ENCODE measurements at places on chromosomes 2 and 18.

DNA sequence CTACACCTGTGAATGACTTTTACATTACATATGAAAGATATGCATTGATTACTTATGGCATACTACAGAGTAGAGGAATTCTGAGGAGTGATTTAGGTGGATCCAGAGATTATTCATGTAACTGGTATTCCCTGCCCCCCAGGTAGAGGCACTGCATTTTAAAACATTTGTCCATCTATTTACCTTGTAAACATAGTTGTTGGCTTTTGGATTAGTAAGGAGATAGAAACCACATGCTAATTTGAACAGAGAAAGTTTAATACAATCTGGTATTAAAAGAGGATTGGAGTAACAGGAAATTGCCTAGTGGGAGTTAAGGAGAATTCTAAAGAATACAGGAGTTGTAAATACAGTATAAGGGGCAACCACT is 15.9 kb downstream of the GALNT3 start:
- DNase-seq, result no peak

DNA sequence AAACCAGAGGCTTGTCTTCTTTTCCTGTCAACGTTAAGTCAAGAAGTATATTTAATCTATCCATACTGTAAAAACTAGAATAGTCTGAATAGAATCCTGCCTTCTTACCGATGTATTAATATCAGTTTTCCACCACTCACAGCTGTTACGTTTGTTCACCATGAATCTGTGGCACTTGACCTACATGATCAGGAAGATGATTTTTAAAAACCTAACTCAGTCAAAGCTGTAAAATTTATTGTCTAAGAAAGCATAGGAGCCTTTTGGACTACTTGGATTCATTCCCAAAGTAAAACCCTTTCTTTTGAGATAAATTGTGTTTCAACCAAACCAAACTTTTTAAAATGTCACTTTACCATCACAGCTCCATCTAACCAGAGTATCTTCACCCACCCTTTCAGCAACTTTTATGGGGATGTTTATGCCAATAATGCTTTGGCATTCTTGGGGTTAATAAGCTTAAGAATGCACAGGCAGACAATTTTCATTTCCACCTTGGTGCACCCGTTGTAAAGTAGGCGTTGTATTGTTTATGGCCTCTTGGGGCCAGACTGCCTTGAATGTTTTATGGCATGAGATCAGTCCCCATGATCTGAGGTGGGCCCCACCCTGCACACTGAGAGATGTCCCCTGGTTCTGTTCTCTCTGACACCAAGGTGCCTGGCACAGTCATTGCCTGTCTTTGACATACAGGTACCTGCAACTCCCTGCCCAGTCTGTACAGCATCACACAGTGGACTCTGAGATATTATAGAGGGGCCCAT is 176.2 kb upstream of the EPAS1 start:
- no peak for DNase-seq

GRCh38 chr2:122193622-122194021 is 438.2 kb downstream of the TSN start:
- no peak for DNase-seq

- DNase-seq, result no peak
These were observed 18.3 kb downstream of the FHL2 start for GRCh38 chr2:105380432-105381100.

DNA sequence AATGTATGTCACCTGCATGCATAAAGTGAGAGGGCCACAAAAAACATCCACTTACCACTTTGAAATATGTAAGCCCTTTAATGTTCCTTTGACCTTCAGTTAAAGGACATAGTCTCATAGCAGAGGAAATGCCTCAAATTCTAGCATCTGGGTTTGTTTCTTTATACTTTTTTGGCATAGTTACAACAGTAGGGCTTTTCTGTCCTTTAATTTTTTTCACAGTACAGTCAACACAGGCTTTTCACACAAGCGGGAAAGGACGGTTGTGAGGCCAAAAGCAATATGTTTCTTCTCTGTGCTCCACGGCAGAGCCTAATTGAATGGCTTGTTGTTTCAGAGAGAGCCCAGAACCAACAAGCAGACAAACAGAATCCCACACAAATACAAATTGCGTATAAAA is 57.6 kb downstream of the CRIM1 start:
- DNase-seq, result no peak

DNA sequence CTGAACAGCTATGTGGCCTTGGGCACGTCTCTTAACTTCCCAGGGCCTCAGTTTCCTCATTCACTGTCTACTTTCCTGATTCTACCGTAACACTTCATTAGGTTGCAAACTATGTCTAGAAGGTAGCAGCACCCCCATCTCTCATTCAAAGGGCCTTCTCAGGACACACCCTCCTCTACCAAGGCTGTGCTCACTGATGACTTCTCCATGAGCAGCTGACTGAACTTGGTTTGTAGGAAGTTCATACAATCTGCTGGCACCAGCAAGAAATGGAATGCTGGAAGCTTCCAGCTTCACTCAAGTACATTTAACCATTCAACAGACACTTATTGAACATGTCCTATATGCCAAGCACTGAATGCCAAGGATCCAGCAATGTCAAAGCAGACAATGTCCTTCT is 250.8 kb upstream of the CTAGE1 start:
- DNase-seq, result no peak

DNA sequence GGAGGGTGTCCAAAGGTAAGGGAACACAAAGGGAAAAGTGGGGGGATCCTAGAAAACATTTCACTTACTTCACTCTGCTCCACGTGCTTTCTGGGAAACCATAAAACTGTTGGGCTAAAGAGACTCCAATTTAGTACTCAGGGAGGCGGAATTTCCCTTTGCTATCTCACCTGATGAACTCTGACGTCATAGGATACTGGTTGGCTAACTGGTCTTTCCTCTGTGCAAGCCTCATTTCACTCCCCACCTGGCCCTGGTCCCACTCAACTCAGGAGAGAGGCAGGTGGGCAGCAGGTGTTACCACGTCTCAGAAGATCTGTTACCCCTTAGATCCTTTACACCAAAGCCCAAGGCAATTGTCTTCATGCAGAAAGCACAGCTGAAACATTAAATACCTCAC is 51.8 kb upstream of the PMAIP1 start:
- no peak for DNase-seq

GRCh38 chr18:59311631-59312030 is 6.8 kb downstream of the CPLX4 start:
- no peak for DNase-seq

- DNase-seq, result no peak
These were observed 51.3 kb upstream of the NABP1 start for GRCh38 chr2:191626497-191627151.

DNA sequence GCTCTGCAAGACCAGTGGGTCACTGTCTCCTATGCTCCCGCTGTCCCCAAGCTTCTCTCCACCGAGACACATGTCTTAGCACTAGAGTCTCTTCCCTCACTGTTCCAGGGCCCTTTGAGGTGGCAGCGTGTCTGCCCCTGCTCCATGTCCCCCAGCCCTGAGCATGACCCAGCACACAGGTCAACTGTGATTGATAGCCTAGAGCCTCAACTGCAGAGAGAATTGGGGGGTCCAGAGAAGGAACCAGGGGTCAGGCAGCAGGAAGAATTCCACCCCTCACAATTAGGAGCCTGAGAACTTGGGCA is 54.6 kb upstream of the ODC1 start:
- DNase-seq, result no peak

GRCh38 chr2:181780047-181780651 is 99.8 kb upstream of the NEUROD1 start:
- no peak for DNase-seq

DNA sequence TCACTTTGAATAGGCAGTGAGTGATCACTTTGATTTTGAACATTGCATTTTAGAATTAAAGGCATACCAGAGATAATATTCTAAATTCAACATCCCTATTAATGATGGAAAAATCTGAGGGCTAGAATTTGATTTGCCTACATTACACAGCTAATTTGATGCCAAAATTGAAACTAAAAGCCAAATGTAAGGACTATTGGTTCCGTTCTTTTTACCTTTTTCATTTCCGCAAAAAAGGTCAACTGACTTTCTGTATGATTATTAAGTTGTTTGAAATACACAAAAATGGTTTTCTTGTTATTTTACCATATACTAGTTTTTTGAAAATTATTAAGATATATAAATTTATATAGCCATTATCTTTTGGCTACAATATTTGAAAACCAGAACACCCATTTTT is 117.5 kb downstream of the SCN3A start:
- DNase-seq, result no peak

DNA sequence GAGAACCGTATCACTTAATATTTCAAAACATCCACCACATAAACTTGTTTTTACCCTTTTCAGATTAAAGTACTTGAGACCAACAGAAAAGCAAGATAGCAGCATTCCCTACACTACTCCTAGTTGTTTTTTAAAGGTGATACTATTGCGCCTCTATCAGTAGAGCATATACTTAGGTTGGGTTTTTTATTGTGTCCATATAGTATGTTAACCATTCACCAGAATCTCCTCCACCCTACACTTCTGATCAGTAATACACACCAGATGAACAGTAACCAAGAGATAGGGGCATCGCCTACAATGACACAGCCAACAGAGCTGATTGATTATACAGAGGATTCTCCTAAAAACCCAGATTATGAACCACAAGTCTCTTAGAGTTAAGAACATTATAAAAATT is 70.1 kb upstream of the ZNF385B start:
- no peak for DNase-seq

DNA sequence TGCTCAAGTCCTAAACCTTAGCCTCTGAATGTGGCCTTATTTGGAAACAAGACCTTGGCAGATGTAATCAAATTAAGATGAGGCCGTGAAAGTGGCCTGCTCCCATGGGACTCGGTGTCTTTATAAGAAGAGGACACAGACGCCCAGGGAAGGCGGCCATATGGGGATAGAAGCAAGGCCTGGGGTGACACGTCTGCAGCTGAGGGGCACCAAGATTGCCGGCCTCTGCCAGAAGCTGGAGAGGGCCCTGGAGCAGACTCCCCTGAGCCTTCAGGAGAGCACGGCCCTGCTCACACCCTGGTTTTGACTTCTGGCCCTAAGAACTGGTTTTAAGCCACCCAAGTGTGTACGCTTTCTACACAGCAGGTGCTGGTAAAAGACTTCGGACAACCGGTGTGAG is 29.2 kb upstream of the SALL3 start:
- no peak for DNase-seq

- no peak for DNase-seq
These were observed 28.4 kb upstream of the CCDC102B start for GRCh38 chr18:68769461-68769860.

DNA sequence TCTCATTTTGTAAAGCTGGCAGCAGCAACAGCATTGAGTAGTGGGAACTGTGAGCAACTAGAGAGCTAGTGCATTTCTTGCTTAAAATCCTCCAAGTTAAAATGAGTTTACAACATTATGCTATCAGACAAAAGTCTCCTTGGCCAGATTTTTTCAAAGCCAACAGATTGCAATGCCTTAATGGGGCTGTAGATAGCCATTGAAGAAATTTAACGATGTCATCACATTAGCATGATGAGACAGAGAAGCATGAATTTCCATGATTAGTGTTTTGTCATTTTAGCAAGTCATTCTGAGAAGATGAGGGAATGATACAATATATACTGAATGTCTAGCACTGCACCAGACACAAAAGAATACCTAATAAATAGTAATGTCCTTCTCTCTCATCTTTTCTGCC is 307.5 kb upstream of the REG3G start:
- DNase-seq, result no peak

DNA sequence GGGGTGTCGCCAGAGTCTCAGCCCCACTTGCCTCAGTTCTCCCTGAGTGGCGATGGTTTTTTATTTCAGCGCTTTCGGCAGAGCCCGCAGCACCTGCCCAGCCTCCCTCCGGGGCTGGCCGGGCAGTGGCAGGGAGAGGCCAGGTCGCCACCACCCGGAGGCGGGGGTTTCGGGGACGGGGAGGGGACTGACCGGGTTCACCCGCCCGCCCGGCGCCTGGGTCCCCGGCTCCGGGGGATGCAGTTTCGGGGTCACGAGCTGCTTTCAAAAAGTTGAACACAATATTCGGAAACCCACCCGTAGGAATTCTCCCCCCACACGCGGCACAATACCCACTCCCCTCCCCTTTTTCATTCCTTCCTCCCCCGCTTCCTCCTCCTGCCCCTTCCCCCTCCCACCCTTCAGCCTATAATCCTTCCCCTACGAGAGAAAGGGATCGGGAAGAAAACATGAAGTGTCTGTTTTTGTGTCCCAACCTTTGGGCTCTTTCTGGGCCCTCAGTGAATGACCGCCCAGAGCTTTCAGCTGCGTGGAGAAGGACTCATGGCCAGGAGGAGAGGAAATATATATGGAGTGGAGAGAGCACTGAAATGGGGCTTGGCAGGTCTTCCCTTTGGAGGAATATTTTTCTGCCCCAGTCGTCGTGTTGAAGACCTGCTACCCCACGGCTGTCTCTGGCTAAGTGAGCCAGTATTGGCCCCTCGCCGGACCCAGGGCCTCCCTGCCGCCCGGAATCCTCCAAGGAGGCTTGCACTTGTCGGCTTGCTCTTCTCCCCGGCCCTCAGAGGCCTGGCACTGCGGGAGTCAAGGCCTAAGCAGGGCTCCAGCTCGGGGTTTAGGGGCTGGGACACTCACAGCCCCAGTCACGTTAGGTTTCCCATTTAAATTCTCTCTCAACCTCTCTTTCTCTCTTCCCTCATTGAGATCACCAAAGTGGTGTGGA is 2.1 kb upstream of the SIX3 start:
- no peak for DNase-seq

DNA sequence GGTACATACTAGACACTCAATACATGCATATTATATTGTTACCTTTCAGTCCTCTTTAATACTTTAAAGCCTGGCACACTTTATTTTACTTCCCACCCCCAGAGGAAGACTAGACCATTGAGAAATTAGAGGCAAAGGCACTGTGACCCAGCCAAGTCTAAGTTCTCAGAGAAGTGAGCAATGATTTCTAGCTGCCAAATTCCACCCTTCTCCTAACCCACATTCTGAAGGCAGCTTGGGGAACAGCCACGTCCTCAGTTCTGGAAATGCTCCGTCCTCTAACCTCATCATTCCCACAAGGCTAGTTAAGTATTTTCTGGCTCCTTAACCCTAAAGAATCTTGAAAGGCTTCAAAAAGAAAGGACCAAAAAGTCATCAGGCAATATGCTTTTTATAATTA is 86.6 kb downstream of the COL5A2 start:
- no peak for DNase-seq

DNA sequence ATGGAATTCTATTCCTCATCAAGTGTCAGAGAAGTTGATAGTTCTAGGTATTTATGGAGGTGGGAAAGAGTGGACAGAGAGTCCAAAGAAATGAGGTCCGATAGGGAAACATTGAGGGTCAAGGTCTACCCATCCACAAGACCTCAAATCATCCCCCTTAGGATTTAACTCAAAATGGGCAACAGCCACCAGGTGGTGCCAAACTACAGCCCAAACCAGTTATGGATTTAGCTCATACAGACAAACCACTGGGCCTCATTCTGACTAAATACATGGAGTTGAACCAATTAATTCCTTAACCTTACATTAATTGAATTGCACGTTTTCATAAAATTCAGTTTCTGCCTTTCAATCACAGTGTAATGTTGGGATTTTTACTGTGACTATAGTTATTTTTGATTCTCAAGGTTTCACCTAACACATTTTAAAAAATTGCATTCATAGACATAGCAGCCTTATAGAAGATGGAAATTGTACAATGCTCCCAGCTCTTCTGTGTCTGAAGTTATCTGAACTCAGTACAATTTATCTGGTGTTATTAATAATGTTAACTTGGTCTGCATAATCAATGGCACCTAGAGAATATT is 98.2 kb upstream of the HNMT start:
- peak; percentile 24 for DNase-seq

Data from stimulated activated naive CD8-positive, alpha-beta T cell treated with anti-CD3 and anti-CD28 coated beads, Interleukin-15, amount 100 ng/mL, for 72 hours (primary cell).